ENCODE measurements at places on chromosomes 7 and 10.

DNA sequence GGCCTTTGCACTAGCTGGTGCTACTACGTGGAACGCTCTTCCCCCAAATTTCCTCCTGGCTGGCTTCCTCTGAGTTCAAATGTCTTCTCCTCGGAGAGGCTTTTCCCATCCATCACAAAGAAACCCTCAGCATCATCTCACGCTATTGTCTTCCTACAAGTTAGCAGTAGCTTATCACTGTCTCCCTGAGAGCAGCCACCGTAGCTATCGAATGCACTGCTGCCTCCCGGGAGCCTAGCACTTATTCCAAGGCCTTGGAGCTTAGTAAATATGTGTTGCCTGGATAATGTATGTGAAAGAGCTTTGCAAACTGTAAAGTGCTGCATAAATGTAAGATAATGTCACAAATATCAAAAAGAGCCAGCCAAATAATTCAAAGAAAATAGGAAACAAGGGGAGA, 124.4 kb downstream of the KCNMA1 start:
- no peak for DNase-seq

DNA sequence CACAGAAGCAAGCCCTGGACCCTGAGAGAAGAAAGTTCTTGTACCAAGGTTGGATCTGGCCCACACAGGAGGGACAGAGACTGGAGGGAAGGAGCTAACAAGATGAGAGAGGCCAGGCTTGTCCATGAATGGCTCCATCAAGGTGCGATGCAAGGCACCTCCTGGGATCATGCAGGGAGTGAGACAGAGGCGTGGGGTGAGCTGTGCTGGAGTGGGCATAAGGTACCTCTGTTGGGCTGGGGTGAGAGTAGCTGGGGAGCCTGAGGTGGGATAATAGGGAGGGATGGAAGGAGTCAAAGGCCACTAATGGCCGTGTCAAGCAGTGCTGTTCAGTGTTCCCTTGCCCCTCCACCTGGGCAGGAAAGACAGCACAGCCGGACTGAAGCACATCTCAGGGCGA, 9.9 kb downstream of the TMEM72 start:
- DNase-seq: no peak

DNA sequence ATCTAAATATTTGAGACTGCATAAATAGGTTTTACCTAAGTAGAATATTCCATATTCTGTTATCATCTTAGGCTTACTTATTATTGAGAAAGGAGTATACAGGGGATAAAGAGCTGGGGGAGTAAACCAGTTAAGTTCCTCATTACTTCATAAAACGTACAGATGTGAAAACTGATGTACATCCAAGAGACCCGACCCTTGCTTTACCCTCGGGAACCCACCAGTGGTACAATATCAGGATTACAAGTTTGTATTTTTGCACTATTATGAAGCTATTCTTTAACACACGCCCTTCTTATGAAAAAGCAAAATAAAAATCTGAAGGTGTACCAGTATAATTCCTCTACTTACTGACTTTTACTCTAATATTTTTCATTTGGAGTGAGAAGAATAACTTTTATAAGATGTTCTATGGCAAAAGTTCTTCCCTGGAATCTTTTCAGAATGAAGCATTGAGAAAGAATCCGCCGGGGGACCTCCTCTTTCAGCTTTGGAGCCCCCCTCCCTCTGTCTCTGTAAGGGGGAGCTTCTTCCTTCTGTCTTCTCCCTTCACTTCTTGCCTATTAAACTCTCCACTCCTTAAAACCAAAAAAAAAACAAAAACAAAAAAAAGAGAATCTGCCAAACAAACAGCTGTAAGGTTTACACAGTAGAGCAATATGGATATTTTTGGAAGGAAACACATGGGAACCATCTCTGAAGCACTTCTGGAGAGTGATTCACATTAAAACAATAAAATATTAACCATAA, 550.0 kb downstream of the TNS3 start:
- DNase-seq: no peak

- DNase-seq: no peak
Observed at GRCh38 chr7:100176096-100177044, 811 bp downstream of the GPC2 start.

DNA sequence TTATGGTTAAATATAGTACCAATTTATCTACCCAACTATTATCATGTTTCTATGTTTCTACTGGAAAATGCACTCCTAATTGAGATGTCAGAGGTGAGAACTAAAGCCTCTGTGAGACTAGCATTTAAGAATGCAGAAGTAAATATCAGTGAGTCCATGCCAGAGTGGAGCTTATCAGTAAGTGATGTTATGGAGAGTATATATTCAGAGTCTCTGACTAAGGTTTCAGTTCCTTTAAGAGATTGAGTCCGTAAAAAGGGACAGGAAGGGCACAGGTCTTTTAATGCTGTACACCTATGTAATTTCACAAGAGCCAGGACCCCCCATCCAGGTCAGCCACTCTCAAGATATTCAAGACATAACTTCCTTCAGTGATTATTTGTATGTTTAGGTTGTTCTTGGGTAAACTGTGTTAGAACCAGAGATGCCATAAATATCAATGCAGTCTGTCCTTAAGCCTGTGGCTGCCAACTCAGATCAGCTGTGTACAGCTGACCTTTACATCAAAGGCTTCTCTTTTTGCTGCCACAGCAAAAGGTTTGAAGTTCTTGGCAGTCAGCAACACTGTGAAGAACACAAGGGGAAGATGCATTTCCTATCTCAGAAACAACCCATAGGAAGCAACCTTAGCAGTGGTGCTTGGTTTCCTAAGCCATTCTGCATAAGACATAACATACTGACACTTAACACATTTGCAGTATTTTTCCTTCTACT, 244.8 kb downstream of the BICC1 start:
- no peak for DNase-seq

- no peak for DNase-seq
Observed at GRCh38 chr10:3534433-3534832, 250.6 kb downstream of the KLF6 start.

DNA sequence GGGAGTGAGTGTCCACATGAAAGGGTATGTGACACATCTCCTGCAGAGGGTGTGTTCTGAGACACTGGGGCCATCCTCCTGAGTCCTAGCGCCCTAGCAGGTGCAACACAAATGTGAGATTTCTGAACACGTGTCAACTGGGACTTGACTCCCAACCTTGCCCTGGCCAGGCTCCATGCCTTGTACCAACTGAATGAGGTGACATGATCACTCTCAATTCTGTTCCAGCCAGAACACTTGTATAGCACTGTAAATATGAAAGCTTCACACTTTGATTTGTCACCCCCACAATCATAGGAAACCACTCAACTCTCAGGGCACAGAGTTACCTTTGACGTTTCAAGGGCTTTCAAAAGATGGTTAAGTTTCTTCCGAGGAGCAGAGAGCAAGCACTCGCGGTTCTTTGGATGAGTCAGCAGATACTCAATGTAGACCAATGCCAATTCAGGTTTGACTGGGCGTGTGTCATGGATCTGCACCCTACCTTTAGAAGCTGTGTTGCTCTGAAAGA, 48.6 kb downstream of the NCAPG2 start:
- DNase-seq: no peak

DNA sequence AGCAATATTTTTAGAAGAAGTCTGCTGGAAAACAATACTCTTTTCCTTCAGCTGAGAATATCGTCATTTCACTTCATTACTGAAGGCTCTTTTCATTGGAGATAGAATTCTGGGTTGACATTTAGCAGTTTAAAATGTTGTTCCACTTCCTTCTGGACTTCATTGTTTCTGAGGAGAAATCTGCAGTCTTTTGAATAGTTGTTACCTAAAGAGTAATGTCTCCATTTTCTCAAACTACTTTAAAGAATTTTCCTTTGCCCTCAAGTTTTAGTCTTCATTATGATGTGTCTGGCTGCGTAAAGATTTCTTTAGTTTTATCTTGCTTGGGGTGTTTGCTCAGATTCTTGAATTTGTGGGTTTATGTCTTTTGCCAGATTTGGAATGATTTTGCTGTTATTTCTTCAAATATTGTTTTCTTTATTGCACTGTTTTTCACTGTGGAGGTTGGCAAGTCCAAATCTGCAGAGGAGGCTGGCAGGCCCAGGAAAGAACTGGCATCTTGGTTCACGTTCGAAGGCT, 136.3 kb downstream of the DNAJB6 start:
- no peak for DNase-seq

DNA sequence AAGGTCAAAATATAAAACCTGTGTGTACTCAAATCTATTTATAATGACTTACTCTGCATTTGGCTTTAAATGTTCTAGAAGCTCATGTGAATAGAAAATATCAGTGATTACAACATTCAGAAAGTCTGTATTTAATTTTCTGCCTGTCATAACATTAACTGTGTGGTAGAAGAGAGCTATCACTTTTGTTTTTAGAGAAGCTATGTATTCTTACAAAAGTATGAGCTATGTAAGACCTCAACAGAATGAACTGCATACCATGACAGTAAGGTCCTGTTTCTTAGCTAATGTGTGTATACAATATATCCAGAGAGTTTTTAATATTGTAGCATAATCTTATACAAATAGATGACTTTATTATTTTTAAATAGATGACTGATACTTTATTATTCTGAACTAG, 61.5 kb downstream of the PTN start:
- DNase-seq: peak; percentile 22

GRCh38 chr7:4849390-4849789, 12.4 kb downstream of the PAPOLB start:
- peak; percentile 9 for DNase-seq

GRCh38 chr10:51960494-51960895, 261.1 kb upstream of the CSTF2T start:
- DNase-seq: peak; percentile 58

GRCh38 chr10:122481296-122482056, 20.1 kb downstream of the HTRA1 start:
- DNase-seq: no peak

- DNase-seq: no peak
Observed at GRCh38 chr7:97871659-97872024, 566 bp downstream of the ASNS start.

GRCh38 chr7:30635798-30636197, 41.1 kb downstream of the GARS1 start:
- no peak for DNase-seq

DNA sequence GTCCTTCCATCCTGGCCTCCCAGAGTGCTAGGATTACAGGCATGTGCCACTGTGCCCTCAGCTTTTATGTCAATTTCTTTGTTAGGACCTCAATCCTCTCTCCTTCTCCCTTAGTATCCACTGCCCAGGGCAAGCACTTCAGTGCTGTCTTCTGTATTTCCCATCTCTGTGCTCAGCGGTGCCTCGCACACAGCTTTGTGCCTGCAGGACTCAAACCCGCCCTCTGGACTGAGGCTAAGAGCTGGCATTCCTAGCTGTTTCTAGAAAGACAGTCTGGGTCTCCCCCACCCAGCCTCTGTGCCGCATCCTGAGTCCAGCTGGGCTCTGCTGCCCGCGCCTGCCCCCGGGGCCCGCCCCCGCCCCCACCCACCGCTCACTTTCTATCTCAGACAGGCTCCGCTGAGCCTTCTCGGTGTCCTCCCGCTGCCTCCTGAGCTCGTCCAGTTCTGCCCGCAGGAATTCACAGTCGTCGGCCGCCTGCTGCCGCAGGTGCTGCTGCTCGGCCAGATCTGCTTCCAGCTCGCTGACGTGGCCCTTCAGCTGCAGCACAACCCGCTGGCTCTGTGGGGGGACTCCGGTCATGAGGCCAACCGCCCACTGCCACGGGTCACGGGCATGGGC, 67.3 kb downstream of the SPDYE5 start:
- no peak for DNase-seq

DNA sequence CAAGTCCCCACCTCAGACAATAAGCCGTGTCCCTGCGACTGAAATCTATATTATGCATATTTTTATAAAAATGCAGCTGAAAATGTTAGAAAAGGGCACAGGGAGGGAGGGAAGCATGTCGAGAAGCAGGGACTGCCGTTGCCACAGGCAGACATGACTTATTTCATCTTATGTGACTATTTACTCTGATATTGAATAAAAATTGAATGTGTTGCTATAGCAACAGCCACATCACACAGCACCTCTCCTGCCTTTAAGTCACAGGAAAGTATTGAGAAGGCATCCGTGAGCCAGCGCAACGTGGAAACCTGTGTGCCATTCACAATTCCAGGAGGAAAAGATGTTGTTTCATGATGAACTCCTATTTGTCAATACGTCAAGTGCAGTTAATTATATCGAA, 549.5 kb downstream of the DNAJB6 start:
- no peak for DNase-seq

- DNase-seq: no peak
Observed at GRCh38 chr10:100020142-100020885, 10.6 kb upstream of the DNMBP start.

GRCh38 chr10:62817766-62818425, 1.7 kb upstream of the EGR2 start:
- peak; percentile 60 for DNase-seq

GRCh38 chr7:147432079-147432478, 1158.5 kb upstream of the C7orf33 start:
- peak; percentile 64 for DNase-seq

DNA sequence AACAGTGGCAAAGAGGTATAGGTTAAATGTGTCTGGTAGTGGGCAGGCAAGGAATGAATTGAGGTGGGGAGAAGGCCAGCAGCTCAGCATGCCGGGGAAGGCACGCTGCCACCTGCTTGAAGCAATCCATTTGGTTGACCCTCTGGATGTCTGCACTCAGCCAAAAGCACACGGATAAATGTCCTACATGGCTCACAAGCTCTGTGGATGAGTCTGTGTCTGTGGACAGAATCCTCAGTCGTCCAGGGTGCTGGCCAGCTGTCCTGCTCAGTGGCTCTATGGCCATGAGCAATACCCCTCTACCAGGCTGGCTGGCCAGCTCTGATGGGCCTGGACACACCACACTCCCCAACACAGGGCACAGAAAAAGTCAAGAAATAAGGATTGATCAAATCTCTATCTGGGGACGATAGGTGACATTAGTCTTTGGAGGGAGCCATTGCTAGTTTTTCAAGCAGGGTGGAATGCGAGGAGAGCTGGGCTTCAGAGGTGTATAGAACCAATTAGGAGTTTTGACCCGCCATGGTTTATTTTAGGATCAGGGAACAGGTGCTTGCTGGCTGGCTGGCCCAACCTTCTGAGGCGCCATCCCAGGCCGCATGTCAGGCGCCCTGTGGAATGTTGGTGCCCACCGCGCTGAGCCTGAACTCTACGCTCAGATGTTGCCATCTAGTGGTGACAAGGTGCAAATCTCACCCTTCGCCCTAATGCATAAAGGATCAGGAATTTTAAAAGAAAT, 493.4 kb downstream of the TNS3 start:
- peak; percentile 65 for DNase-seq

GRCh38 chr7:21497072-21497471, 45.8 kb upstream of the DNAH11 start:
- peak; percentile 8 for DNase-seq

DNA sequence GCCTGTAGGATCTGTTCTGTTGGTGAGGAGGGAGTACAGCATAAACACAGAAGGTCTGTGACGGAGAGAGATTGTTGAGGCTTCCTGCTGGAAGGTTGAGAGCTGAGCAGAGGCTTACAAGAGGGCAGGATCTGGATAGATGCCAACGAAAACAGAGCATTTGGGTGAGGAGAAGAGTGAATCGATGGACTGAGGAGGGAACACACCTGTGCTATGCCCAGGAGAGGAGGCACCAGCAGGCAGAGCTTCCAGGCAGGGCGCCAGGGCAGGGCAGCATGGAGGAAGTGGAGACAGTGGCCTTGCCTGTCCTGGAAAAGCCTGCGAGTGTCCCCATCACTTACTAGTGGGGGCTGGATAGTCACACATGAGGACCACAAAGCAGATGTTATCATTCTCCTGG, 282.9 kb downstream of the PAXIP1 start:
- DNase-seq: no peak

All from fibroblast of skin of back (primary cell).